ENCODE measurements at places on chromosomes 1 and 21.
A peak's percentile ranks its signal among the peaks of the same experiment; 100 is the strongest.

DNA sequence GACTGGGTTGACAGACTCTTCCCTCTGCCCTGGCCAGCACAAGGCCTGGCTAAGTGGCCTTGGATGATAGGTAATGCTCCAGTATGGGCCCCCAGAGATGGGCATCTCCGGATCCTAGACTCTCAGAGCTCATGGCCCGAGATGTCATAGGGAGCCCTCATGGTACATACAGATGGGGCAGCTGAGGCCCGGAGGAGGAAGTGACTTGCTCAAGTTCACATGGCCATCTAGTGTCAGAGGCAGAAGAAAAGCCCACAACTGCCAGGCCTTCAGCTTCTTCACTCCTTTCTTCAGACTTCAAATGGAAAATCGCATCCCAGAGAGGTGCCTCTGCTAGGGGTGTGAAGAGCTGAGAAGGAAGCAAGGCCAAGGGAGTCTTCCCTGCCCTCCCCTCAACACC is 46.8 kb upstream of the SYNC start:
- DNase-seq: no peak

GRCh38 chr1:6898974-6899539 is 113.8 kb downstream of the CAMTA1 start:
- no peak for DNase-seq

DNA sequence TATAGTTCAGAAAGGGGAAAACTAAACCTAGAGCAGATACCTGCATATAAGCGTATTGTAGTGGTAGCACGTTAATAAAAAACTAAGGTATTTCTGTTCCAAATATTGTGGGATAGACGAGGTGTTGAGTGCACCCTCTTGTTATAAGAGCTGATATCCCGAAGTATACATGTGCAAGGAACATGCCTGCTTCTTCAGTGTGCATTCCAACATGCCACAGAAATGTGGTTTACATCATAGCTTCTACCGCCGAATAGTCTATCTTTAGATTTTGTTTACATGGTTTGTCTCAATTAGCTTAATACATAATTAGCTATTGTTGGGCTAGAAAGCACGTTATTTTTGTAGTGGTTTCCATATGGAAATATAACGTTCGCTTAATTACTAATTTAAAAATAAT is 2.2 kb downstream of the CHRM3 start:
- no peak for DNase-seq

GRCh38 chr1:97745912-97746311 is 174.9 kb downstream of the DPYD start:
- no peak for DNase-seq

DNA sequence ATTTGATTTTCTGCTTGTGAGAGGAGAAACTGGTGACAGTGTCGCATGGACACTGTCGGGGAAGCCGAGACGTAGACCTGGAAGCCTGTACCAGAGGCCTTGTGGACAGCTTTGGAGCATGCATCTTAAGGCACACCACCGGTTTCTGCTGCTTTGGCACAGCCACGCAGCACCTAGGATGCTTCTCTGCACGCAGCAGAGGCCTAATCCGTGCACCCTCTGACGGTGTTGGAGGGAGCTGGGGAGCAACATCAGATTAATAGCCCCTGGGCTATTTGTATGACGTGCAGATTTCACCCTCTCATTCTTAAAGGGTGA is 30.3 kb downstream of the TEX35 start:
- peak; percentile 81 for DNase-seq

DNA sequence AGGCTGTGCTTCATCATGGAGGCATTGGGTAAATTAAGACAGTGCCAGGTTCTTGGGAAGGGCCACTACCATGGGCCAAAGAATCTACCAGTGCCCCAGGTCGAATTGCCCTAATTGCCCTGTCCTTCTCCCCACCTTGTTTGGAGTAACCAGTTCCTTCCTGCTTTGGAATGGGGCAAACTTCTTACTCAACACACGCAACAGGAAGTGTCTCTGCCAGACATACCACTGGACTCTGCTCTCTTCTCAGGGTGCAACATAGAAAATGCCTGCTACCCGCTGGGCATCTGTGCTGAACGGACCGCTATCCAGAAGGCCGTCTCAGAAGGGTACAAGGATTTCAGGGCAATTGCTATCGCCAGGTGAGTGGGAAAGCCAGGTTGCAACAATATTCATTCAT is 15.8 kb downstream of the CDA start:
- no peak for DNase-seq

DNA sequence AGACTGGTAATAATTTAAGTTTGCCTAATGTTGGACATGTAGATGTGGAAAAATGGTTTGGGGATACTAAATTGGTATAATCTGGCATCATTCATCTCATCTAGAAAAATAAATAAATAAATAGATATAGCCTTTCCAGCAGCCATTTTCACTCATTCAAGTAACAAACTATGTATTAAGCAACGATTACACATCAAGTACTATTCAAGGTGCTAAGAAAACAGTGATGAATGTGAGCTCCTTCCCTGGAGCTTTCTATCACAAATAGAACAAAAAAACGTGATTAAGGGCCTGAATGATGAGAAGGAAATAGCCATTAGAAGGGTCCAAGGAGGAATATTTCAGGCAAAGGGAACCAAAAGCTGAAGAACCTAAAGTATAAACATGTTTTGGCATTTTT is 37.1 kb downstream of the STIL start:
- DNase-seq: no peak

DNA sequence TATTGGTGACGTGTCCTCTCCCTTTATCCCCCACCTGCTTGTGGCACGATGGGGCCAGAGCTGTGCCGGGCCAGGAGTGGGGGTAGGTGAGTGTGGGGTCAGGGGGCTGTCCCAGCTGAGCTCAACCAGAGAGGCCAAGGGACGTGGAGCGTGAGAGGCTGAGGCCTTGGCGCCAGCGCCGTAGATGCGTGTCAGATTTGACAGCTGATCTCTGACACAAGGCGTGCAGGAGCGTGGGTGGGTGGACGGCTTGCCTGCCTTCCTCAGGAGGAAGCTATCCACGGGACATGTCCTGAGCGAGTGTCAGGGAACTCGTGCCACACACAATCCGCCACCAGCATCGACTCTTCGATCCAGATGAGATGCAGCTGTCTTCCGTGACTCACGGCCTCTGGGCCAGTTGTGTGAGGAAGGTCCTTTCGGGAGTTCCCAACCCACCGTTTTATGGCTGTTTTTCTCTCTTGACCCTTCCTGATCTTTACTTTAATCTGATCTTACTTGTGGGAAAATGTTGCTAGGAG is 56.7 kb downstream of the SPSB1 start:
- no peak for DNase-seq

DNA sequence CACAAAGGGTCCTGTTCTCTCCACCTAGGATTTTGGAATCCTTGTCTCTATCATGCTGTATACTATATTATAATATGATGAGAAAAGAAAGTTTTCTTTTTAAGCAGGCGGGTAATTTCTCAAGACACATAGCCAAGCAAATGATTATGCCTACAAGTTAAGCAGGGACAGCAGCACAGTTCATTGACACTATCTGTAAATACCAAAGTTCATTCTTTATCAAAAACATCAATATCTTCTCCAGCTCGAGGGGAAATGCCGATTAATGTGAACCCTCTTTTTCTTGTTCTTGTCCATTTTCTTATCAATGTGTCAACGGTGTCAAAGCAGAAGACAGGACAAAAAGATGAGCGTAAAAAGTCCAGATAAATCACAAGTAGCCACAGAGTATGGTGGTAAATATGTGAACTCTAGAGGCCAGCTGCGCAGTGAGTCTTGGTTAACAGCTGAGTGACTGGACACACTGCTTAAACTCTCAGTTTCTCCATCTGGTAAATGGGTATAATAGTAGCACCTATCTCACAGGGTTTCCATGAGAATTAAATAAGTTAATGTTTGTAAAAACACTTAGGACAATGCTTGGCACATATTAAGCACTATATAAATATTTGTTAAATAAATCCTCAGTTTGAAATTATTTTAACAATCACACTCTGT is 30.9 kb downstream of the LPAR3 start:
- no peak for DNase-seq

DNA sequence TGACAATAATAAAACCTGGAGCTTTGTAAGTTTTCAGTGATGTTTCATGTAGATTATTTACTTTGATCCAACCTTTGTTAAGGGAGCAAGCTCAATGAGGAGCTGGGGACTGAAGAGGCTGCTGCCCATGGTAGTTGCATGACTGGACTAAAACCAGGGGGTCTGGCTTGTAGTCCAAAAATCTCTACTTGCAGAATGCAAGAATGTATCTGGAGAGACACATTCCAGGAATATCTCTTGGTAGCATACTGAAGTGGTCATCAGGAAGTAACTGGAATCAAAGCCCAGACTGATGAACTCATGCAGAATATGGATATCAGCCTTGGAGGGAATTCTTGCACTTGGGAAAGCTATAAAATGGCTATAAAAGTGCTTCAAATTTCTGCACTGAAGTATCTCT is 5.8 kb upstream of the KIAA0040 start:
- no peak for DNase-seq

DNA sequence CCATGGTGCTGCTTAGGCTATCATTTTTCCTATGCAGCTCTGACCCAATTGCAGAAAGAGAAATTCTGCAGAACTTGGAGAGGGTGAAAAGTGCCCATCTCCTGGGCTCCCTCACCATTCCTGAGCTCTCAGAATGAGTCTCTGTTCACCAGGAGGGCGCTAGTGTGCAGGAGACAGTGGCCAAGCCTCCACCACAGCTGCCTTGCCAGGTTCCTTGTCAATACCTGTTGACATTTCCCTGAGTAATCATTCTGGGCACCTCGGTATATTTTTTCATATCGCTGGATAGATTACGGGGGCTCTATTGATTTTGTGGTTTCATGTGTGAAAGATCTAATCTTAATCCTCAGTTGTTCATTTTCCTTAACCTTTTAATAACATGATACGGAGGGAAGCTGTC is 13.0 kb upstream of the C8B start:
- no peak for DNase-seq

DNA sequence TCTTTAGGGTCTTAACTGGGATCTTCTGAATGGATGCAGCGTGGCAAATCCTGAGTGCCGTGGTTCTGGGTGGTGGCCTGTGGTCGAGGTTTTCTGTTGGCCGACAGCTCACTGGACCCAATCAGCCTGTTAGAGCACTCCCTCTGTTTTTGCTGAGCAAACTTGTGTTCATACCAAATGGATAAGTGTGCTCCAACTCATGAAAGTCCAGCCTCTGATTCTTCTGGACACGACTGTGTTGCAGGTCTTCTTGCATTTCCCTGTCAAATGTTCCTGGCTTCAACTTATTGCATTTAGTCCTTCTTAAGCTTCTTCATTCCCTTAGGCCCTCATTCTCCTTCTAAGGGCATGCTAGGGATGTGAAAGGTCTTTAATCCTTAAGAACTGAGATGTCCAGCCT is 63.7 kb downstream of the AJAP1 start:
- no peak for DNase-seq

DNA sequence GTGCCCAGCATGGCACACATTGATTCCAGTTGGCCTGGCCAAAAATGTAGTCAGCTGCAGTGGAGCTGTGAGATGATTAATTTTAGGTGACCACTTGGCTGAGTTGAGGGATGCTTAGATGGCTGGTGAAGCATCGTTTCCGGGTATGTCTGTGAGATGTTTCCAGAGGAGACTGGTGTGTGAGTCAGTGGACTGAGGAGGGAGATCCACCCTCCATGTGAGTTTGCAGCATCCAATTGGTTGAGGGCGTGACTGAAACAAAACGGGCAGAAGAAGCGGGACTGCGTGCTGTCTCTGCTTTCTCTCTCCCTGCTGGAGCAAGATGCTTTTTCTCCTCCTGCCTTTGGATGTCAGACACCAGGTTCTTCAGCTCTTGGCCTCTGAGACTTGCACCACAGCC is 68.2 kb upstream of the DSCAM start:
- DNase-seq: no peak

DNA sequence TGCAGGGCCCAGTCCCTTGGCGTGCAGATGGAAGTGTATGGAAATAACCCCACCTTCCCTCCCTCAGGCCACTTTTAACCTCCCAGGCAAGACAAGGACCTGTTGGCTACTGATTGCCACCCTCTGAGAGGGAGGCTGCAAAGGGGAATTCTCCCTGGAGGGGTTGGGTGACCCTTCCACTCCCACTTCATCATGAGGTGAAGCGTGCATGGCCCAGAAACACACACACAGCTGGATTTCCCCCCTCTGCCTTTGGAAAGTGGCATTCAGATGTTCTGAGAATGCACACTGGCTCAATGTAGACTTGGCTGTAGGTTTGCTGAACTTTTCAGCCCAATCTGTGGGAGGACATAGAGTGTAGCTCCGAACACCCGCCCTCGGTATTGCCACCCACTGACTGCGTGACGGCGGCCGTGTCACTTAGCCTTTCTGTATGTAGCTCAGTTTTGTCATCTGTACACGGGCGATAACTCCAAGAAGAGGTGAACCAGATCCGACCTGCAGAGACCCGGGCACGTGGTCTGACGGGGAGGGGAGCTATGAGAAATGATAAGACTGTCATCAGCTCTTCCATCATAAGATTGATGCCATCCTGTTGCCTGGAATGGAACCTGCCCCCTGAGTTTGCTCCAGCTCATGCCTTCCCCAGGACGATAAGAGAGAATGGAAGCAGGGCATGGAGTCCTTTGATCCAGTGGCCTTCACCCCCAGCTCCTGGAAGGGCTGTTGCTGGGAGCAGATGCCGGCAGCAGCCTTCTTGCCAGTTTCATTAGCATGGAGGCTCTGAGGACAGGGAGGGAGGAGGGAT is 19.3 kb downstream of the MIIP start:
- DNase-seq: no peak

DNA sequence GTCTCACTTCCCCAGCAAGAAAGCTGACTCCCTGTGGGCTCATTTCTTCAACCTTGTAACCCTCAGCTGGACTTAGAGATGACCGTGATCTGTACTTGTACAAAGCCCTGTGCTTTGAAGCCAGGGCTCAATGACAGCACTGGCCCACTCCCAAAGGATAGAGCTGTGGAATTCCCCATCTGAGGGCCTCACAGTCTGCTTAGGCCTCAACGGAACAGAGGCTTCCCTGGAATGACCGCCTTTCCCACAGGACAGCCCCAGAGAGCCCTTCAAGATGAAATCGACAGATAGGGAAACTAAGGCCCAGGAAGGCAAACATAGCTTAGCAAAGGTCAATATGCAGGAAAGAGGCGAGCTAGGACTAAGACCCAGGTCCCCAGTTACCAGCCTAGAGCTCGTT is 11.5 kb downstream of the SLC9A1 start:
- DNase-seq: no peak

GRCh38 chr1:174225499-174226204 is 66.3 kb downstream of the RABGAP1L start:
- no peak for DNase-seq

DNA sequence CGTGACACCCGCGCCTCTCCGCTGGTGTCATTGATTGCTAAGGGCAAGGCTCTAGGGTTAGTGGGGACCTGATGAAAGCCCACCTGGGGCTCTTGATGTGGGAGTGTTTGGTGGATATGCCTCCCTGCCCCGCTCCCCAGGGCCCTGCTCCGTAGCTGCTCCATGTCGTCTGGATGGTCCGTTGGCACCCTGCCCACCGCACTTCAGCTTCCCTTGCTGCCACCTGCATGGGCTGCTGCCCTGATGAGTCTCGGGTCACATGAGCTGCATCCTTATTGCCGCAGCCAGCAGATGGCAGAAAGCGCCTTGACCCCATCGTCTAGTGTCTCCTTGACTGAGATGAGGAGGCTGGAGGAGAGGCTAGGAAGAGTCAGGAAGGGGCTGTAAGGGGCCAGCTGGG is 439.4 kb downstream of the CAMTA1 start:
- DNase-seq: peak; percentile 86

Measured in Karpas-422 (cell line).